ENCODE measurements at places on chromosomes 2 and 18.

DNA sequence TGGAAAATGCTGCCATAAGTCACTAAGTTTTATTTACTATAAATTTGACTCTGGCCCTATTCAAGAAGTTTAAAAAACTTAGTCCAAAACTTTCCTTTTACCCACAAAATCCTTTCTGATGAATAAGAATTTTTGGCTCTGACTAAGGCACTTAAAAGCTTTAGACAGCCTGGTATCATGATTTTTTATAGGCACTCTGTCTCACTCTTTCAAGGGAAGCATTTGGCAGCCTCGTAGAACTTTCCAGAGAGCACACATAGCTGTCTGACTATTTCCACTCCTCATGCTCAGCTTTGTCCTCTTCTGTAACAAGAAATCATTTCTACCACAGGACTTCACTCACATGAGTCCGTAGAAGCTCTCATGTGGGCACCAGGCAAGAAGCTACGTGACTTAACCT, 32.3 kb upstream of the XDH start:
- DNase-seq = no peak

- no peak for DNase-seq
Observed at GRCh38 chr2:108594982-108595464, 60.8 kb downstream of the LIMS1 start.

- no peak for DNase-seq
Observed at GRCh38 chr2:68206793-68207192, 45.5 kb downstream of the PPP3R1 start.

DNA sequence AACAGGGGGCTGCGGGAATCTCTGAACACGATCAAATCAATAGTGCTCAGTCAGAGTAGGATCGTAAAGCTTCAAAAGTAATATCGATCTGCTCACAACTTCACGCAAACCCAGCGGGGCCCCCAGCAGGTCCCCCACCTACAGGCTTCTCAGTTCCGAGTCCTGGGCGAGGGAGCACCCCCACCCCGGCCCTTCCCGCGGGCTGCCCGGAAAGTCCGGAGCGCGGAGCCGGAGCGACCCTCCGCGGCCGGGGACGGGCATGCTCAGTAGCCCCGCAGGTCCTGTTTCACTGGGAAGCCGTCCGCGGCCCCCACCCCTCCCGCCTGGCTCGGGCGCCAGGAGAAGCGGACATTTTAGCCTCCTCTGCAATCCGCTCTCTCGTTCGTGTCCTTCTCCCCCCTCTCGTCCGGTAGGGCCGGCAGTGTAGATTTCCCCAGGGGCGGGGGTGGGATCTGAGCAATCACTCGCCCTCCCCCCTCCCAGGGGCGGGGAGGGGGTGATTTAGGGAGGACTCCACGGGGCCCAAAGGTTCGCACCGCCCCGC, 3.3 kb upstream of the SPRED2 start:
- DNase-seq = peak; percentile 40

- no peak for DNase-seq
Observed at GRCh38 chr2:65402780-65403528, 29.4 kb downstream of the SPRED2 start.

DNA sequence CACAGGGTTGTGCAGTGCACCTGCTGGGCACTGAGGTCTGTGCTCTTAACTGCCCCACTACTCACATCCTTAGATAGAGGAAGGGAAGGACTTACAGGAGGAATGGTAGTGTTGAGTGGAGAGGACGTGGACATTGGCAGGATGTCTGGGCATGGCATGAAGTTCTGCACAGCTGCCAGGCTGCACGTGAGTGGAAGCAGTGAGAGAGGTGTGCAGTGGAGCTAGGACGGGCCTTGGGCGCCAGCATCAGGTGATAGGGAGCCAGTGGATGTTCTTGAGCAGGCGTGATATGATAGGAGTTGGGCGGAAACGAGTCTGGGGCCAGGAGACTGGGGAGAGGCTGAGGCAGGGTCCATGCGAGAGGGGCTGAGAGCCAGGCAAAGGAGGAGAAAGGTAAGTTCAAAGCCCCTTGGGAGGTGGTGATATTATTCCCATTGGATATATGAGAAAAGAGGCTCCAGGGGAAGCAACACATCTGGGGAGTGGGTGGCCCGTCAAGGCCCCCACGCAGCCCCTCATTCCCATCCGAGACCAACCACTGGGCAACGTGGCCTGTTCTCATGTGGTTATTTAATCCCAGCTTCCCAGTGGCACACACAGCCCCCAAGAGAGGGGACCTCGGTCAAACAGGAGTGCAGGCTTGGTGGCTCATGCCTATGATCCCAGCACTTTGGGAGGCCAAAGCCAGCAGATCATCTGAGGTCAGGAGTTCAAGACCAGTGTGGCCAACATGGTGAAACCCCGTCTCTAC, 45.7 kb upstream of the SNED1 start:
- no peak for DNase-seq

GRCh38 chr2:216362730-216363129, 9.6 kb downstream of the MARCHF4 start:
- DNase-seq = no peak

DNA sequence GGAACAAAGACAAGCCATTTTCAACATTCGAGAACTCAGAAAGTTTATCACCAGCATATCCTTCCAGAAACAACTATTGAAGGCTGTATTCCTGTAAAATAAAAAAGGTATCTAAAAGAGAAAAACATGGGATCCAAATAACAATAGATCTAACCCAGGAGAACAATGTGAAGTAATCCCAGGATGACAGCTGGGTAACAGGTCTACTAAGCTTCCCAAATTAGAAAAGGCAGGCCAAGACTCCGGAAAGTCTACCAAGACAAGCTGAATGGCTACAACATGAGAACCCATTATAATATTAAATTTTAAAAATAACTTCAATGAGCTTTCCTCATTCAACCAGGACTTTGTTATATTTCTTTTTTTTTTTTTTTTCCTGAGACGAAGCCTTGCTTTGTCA, 6.5 kb downstream of the PIAS2 start:
- no peak for DNase-seq

- no peak for DNase-seq
Observed at GRCh38 chr2:156189584-156189983, 142.9 kb downstream of the NR4A2 start.

GRCh38 chr2:160934991-160935390, 225.2 kb upstream of the TANK start:
- DNase-seq = no peak

GRCh38 chr18:68507781-68508180, 207.1 kb downstream of the TMX3 start:
- DNase-seq = no peak

DNA sequence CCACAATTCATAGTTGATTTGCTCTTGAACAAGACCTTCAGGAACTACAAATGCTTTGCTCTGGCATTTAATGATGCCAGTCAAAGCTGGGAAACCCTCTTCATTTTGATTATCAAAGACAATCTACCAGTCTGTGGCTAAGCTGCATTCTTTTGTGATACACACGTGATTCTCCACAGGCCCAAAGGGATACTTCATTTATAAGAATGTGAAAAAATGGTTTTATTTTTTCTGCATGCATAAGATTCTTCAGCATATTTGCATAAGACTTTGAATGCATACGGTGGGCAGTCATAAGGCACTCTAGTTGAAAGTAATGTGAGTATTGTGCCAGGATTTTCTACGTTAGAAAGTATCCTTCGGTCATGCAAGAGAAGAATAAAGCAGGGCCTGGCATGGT, 33.0 kb upstream of the ARL5A start:
- DNase-seq = no peak

GRCh38 chr18:48002933-48003365, 72.5 kb upstream of the SMAD2 start:
- no peak for DNase-seq

DNA sequence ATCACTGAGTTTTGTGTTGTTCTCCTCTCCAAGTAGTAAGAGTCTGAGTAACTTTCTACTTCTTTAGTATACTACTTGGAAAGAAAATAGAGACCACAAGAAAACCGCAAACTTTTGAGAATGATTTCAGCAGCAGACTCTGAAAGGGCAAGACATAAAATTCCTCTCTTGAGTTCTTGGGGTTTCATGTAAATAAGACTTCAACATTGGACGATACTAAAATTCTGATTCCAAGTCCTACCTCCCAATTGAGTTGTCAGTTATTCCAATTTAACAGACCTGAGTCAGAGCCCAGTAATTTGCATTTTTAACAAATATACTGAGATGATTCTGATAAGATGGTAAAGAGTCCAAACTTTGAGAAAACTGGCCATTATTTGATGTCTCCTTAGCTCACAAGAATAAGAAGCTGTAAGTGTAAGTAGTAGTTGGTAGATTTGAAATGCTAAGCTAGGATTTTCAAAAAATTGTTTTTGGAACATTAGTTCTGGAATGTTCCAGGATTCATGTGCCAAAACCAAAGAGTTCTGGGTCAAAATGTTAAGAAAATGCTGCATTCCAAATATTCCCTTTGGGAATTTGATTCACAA, 261.6 kb upstream of the SPOPL start:
- DNase-seq = no peak

- no peak for DNase-seq
Observed at GRCh38 chr2:183001948-183002347, 36.3 kb downstream of the NCKAP1 start.

- DNase-seq = no peak
Observed at GRCh38 chr18:46169464-46169941, 65.3 kb downstream of the HAUS1 start.

GRCh38 chr2:52117299-52117698, 1085.4 kb upstream of the NRXN1 start:
- no peak for DNase-seq

DNA sequence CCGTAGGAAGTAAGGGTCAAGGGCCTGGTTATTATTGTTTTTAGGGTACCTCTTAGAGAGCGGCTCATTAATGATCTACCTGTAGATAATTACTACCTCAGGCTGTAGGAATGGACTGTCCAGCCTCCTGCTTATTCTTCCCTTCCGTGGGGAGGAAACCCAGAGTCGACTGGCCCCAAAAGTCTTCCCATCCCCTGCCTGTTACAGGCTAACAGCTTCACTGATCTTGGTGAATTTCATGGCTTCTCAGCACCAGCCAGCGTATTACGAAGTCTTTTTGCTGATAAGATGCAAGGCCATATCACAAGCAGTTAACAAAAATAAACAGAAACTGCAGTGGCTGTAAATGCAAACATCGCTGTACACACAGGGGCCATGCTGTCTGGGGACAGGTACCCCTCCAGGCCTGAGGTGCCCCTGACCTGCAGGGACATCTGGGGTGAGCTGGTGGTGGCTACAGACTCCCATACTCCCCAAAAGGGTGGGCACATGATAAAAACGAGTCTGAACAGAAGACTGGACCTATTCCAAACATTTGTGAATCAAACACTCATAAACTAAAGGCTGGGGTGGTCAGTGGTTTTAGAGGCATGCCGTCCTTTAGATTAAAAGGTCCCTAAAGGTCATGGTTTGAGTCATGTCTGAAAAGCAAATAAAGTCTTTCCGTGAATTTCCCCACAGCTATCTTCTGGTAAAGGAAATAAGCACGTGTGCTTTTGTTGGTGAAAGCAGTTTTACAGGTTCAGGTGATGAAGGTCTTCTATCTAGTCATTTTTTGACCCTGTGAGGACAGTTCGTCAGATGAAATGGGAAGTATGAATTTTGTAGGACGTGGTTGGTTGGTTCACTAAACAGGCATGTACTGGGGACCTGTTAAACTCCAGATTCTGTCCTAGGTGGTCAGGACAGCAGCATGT, 36.7 kb downstream of the TTC39C start:
- DNase-seq = no peak

DNA sequence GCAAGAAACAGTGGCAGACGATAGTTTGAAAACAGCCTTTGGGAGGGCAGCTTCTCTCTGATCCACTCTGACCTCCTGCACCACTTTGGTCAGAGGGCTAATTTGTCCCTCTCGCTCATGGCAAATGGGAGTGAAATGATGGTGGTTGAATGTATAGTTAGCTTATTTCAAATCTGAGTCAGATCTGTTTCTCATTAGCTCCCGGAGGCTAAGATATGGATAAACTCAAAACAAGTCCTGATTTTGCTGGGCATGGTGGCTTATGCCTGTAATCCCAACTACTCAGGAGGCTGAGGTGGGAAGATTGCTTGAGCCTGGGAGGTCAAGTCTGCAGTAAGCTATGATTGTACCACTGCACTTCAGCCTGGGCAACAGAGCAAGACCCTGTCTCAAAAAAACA, 145.0 kb downstream of the ALK start:
- DNase-seq = no peak

DNA sequence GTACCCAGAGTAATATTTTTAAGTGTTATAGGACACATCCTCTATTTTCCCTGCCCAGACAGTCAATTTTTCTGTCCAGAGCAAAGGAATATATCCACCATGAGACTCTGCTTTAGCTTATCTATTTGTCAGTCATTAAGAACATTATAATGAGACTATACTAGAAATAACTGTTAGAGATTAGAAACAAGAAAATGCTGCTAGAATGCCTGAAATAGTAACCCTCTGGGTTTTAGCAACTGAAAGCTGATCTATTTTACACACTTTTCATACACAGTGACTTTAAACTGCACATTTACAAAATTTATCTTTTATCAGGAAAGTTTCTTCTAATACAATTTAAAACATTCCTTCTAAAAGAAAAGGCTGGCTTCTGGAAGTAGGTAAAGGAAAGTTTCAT, 39.6 kb downstream of the MBD2 start:
- DNase-seq = no peak

DNA sequence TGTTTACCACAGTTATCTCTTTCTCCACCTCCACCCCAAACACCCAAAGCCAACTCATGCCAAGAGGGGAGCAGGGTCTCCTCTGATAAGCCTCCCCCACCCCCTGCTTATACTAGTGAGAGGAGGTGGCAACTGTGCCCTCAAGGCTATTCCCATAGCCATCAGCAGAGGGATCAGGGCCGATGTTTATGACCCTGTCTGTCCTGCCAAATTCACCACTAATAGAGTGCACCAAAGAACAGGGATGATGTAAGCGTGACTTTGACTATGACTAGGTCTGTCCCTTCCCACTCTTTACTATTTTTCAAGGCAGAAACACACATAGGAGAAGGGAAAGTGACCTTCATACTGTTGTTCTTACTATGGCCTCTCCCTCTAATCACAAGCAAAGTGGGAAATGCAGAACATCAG, 74.6 kb downstream of the CLHC1 start:
- DNase-seq = no peak

- no peak for DNase-seq
Observed at GRCh38 chr2:74457129-74457548, 1.1 kb upstream of the WBP1 start.

GRCh38 chr2:187505065-187505672, 49.1 kb downstream of the TFPI start:
- no peak for DNase-seq

GRCh38 chr2:216139884-216140283, 30.7 kb downstream of the XRCC5 start:
- no peak for DNase-seq

DNA sequence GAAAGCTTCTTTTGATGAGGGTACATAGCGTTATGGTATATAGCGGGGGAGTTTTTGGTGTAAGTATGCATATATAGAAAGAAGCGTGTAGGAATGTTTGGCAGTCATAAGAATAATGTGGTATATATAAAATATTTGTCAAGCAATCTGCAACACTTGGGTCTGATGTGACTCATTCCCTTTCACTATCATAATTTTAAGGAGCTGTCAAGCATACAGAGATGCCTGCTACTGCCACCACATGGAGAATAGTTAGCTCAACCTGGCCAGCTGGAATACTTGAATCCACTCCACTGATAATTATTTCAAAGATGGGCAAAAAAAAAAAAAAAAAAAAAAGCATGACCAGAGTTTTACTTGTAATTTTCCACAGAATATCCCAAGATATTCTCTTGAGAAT, 559.8 kb upstream of the REG3G start:
- no peak for DNase-seq

GRCh38 chr18:42459873-42460272, 504.8 kb downstream of the PIK3C3 start:
- no peak for DNase-seq
